HFFc6 (cell line): ENCODE measurements at places on chromosomes 6 and 20. TPM values are rescaled to one million over a fixed set of nuclear protein-coding genes. Genes with fewer than 3 reads are reported as not detected.

DNA sequence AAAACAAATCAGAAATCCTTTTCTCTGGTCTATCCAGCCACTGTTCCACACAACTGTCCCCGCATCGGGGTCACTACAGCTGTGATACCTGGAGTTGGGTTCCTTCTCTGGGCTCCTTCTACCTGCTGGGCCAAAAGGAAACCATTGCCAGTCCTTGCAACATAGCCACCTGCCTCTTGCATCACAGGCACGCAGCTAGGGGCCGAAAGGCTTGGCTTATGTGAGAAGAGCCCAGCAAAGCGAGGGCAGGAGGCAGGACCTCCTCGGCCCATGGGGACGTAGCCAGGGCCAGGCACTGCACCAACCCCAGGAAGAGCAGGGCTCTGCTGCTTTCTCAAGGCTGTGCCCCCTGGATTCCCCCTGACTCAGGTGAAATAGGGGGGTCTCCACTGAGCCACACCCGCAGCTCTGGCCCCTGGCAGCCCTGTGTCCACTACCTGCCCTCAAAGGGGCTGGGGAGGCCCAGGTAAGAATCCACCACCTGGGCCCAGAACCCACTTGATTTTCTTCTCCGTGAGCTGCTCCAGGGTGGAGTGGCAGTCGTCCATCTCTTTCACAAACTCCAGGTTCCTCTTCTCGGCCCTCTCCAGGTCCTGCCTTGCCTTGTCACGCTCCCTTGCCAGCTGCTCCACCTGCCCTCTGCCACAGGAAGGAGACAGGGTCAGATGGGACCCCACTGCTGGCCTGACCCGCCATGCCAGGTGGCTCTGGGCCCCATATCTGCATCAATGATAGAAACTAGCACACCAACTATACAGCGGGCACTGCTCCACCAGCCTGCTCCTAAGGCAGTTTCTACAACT is 88.9 kb downstream of the GINS1 start:
- H3K36me3 ChIP-seq, result no peaks in the 10 kb centered on the region
- no peak overlapping the region for H3K4me3 ChIP-seq
- no peak for DNase-seq
- no peaks in the 10 kb centered on the region for H3K4me1 ChIP-seq
- H3K27me3 ChIP-seq, result peaks cover 2% of the 10 kb centered on the region; the same call in 1 of the 2 replicates

DNA sequence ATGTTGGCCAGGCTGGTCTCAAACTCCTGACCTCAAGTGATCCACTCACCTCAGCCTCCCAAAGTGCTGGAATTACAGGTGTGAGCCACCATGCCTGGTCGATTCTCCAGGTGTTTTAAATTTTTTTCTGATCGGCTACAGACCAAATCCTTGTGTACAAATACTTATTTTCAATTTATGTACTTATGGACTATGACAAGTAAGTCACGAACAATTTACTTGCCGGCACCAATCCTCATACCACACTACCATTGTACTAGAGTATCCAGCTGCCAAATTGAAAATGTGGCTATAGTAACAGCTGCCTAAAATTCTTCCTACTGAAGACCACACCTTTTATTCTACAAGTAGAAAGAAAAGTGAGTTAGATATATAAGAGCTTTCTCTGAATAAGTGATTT is 26.9 kb downstream of the LIN28B start:
- no peak overlapping the region for H3K4me3 ChIP-seq
- no peak overlapping the region for H3K27ac ChIP-seq
- DNase-seq, result no peak
- peaks cover 13% of the 10 kb centered on the region for H3K27me3 ChIP-seq
- H3K36me3 ChIP-seq, result no peaks in the 10 kb centered on the region

CLVS2 gene
- total RNA-seq, result not detected in 3 replicates

DNA sequence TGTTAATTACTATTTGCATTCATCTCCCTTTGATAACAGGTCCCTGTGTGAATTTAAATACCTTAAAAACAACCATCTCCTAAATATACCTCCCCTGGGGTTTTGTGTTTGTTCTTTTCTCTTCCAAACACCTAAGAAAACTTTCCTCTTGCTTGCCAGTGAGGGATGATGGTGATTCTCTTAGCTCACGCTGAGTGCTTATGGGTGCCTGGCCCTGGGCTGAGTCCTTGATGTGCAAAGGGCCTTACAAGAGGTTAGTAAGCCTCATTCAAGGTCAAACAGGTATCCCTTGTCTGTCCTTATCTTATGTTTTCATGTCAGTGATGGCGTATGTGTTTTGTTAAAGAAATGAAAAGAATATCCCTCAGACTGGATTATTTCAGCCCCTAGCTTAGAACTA is 76.3 kb downstream of the SYCP2L start:
- H3K27me3 ChIP-seq, result no peaks in the 10 kb centered on the region; the same call in none of the 2 replicates
- H3K4me3 ChIP-seq, result no peak overlapping the region
- DNase-seq, result no peak
- no peak overlapping the region for H3K27ac ChIP-seq
- no peaks in the 10 kb centered on the region for H3K36me3 ChIP-seq
- H3K4me1 ChIP-seq, result peaks cover 16% of the 10 kb centered on the region

DNA sequence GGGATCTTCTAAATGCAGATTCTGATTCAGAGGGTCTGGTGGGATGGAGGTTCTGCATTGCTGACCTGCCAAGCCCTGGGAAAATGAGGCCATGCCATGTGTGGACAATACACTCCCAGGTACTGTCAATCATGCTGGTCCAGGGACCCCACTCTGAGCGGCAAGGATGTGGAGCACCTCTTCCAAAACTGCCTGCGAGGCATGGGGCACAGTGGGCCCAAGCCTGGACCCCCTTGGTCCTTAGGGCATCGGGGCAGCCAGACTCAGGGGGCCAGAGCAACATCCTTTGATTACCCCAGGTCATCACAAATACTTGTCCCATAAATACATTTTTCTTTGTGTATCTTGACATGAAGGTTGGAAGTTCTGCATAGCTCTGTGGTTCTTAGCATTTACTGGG is 76.8 kb upstream of the NXT1 start:
- peaks cover 3% of the 10 kb centered on the region; the same call in 1 of the 2 replicates for H3K27me3 ChIP-seq
- no peak overlapping the region for H3K4me3 ChIP-seq
- no peak for DNase-seq
- no peak overlapping the region for H3K27ac ChIP-seq

PPP1R16B gene
- not detected in 3 replicates for total RNA-seq

DNA sequence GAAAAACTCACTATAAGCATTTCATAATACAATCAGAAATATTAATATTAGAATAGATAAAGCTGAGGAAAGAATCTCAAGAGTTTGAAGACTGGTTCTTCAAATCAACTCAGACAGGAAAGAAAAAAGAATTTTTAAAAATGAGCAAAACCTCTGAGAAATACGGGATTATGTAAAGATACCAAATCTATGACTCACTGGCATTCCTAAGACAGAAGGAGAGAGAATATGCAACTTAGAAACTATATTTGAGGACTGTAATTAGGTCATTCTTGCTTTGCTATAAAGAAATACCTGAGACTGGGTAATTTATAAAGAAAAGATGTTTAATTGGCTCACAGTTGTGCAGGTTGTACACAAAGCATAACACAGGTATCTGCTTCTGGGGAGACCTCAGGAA is 665.1 kb downstream of the RNF144B start:
- no peaks in the 10 kb centered on the region for H3K4me1 ChIP-seq
- H3K27ac ChIP-seq, result no peak overlapping the region
- no peaks in the 10 kb centered on the region for H3K36me3 ChIP-seq
- H3K4me3 ChIP-seq, result no peak overlapping the region

DNA sequence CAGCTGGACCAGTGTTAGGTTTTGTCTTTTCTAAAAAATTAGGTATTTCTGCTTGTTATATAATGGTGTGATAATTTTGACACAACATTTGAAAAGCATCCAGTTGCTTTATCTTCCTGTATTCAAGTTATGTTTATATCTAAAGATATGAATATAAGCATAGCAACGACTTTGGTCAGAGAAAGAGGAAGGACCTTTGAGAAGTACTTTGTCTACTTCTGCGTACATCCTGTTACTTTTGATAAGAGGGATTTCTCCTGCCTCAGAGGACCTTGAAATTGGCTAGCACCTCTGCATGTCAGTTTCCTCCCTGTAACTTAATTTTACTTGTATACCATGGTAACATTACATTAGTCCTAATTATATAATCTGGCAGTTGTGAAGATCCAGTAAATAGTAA is 24.8 kb downstream of the PHF20 start:
- no peak overlapping the region for H3K27ac ChIP-seq
- peaks cover 14% of the 10 kb centered on the region for H3K4me1 ChIP-seq
- no peaks in the 10 kb centered on the region; the same call in 1 of the 2 replicates for H3K27me3 ChIP-seq
- DNase-seq, result no peak
- H3K36me3 ChIP-seq, result peaks cover 14% of the 10 kb centered on the region

NCOA5 gene
- total RNA-seq, result 16.7 and 25.1 TPM in 2 replicates

DNA sequence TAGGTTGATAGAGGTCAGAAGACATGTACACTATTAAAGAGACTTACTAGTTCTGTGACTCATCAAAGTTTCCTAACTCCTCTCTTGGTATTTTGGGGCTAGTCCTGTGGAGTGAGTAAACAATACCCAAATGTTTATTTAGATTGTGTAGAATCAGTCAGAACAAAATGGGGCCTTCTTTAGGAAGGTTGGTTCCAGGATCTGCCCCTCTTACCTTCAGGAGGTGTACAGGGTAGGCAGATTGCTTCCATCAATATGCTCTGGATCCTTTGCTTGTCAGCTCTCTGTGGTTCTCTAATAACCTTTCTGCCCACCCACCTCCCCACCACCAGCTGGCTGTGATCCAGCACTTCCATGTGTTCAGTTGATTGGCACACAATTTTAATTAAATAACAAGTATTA is 107.0 kb downstream of the POPDC3 start:
- no peaks in the 10 kb centered on the region for H3K36me3 ChIP-seq
- H3K27ac ChIP-seq, result no peak overlapping the region
- peaks cover 7% of the 10 kb centered on the region for H3K27me3 ChIP-seq

- peaks cover 21% of the 10 kb centered on the region for H3K27me3 ChIP-seq
- peaks cover 14% of the 10 kb centered on the region for H3K36me3 ChIP-seq
- no peak overlapping the region for H3K4me3 ChIP-seq
These were observed 64.4 kb downstream of the CHMP4B start for GRCh38 chr20:33875534-33876026.

OPRM1 gene
- not detected in 3 replicates for total RNA-seq

DNA sequence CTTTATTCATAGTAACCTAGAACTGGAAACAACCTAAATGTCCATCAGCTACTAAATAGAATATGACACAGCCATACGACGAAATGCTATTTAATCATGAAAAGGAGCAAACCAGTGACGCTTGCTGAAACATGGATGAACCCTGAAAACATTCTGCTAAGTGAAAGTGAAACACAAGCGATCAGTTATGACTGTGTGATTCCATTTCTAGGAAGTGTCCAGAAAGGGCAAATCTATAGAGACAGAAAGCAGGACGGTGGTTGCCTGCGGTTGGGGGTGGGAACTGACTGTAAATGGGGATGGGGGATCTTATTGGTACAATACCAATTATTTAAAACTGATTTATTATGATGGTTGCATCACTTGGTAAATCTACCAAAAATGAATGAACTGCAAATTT is 126.8 kb downstream of the IPCEF1 start:
- H3K36me3 ChIP-seq, result no peaks in the 10 kb centered on the region
- peaks cover 5% of the 10 kb centered on the region; the same call in 1 of the 2 replicates for H3K27me3 ChIP-seq
- no peak overlapping the region for H3K27ac ChIP-seq
- peaks cover 5% of the 10 kb centered on the region; the same call in 1 of the 2 replicates for H3K4me1 ChIP-seq
- DNase-seq, result no peak
- H3K4me3 ChIP-seq, result peak overlapping the region; percentile 52

DNA sequence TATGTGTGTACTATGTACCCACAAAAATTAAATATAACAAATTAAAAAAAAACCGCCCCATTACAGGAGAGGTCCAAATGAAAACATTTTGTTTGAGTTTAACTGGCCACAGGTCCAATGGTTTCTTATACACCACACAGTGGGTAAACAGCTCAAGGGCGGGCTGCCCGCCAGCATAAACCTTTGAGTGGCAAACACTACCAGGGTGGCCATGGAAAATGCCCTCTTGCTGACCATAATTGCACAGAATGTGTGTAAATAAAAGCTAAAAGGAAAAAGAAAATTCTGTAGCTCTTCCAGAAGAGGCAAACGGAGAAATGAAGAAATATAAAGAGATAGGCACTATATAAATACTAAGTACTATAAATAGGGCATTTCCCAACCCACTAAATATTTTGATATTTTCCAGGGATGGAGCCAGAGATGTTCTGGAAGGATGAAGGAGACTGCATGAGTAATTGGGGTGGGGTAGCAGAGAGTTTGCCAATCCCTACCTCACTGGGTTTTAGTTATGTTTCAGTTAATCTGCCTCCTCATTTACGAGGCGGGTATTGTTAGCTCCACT is 1.1 kb upstream of the CDC5L start:
- peaks cover 35% of the 10 kb centered on the region for H3K4me1 ChIP-seq
- H3K36me3 ChIP-seq, result peaks cover 13% of the 10 kb centered on the region; the same call in 1 of the 2 replicates
- peak overlapping the region; percentile 94 for H3K4me3 ChIP-seq
- H3K27ac ChIP-seq, result peak overlapping the region; percentile 94
- peaks cover 5% of the 10 kb centered on the region for H3K27me3 ChIP-seq

AVP gene
- not detected in 3 replicates for total RNA-seq

DNA sequence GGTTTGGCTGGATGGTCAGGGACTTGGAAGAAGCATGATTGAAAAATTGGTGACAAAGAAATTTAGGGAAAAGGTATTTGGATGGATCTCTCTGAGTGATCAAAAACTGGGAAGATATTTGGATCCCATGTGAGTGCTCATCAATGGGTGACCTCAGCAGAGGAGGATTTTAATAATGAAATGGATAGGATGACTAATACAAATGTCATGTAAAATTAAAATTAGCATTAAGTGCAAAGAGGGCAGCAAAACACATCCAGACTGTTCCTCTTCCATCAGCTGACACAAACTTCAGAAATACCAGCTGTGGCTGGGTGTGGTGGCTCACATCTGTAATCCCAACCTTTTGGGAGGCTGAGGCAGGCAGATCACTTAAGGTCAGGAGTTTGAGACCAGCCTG is 151.7 kb downstream of the THBS2 start:
- H3K4me1 ChIP-seq, result peaks cover 85% of the 10 kb centered on the region
- H3K36me3 ChIP-seq, result 0 out of 2 replicates have a peak, but pooled peaks cover 5% of the 10 kb centered on the region
- H3K27me3 ChIP-seq, result 0 out of 2 replicates have a peak, but pooled peaks cover 2% of the 10 kb centered on the region
- H3K4me3 ChIP-seq, result no peak overlapping the region

DNA sequence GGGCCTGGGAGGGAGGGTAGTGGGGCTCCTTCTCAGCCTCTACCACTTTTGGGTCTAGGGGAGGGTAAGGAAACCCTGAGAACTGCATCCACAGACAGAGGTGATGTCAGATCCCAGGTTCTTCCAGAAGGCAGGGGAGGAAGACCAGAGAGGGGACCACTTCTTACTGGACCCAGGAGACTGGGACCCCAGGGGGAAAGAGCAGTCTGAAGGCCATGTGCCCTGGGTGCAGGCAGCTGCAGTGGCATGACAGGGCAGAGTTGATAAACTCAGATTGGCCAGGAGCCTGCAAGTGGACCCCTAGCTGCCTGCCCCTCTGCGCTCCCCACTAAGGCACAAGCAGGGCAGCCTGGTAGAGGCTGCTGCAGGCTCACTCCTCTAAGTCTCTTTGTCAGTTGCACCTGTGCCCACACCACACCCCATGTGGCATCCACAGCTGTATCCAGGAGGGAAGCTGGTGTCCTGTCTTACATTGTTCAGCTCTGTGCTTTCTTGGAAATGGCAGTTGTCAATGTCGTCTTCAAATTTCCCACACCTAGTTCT is 2.7 kb downstream of the CST9L start:
- H3K27me3 ChIP-seq, result peaks cover 6% of the 10 kb centered on the region; the same call in 1 of the 2 replicates
- H3K36me3 ChIP-seq, result no peaks in the 10 kb centered on the region

UNC93A gene
- not detected in 3 replicates for total RNA-seq

SLC13A3 gene
- total RNA-seq, result 2.3 to 2.6 TPM (median 2.5 TPM) in 3 replicates
